Inflammatory macrophage treated with lipopolysaccharide for 4 hours (primary cell): ENCODE measurements at places on chromosomes 12 and 14.

GRCh38 chr14:91365552-91365951 lies 52.1 kb downstream of the CCDC88C start:
- DNase-seq, result no peak

DNA sequence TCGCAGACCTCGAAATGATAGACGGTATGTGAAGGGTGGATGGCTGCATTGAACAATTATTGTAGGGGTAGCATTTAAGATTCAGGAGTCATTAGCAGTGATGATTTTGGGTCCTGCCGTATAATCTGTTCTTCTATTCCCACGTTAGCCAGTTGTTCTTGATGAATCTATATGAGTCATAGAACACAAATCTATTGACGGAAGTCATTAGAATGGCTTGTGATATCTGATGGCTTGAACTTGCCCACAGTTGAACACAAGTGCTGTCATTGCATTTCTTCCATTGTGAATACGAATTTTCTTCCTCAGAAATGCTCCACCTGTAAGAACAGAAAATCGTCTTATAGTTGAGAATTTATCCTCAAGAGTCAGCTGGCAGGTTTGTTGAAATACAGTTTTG lies 1.9 kb downstream of the SRSF5 start:
- DNase-seq, result no peak

- DNase-seq, result no peak
These were observed 21.3 kb upstream of the TSPAN9 start for GRCh38 chr12:3055704-3056467.

DNA sequence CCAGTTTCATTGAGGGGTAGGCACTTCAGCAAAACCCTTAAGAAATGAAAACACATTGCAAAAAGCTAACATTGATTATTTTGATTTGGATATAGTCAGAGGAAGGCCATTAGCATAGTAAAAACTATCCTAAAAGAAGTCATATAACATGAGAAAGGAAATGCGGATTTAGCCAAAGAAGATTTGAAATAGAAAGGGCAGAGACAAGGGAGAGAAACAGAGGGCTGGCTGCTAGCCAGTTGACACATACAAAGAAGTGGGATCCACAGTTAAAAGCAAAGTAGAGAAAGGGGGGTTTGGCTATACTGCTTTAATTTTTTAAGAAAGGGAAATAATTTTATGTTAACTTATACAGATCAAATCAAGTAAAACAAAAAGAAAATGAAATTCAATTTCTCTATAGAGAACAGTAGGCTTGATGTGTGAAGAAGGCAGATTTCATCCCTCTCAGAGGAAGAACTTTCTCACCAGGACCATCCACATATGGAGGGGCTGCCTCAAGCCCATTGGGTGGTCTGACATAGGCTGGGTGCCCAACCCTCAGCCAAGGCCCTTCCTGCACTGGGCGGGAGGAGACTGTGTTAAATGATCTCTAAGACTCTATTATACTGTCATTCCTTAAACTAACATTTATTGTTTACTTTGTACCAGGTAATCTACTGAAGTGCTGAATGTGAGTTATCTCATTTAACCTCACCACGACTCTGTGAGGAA lies 420.3 kb downstream of the CCDC91 start:
- DNase-seq, result no peak

DNA sequence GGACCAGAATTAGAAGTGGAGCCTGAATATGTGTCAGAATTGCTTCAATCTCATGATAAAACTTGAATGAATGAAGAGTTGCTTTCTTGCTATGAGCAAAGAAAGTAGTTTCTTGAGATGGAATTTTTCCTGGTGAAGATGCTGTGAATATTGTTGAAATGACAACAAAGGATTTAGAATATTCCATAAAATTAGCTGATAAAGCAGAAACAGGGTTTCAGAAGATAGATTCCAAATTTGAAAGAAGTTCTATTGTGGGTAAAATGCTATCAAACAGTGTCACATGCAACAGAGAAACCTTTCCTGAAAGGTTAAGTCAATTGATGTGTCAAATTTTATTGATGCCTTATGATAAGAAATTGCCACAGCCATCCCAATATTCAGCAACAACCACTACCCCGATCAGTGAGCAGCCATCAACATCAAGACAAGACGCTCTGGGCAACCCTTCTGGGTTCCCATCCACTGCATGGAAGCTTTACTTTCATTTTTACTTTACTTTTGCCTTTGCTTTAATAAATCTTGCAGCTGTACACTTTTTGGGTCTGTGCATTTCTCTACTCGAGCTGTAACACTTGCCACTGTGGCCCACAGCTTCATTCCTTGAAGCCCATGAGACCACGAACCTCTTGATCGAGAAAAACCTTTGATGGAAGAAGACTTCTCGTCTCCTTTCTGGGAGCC lies 104.0 kb upstream of the SSTR1 start:
- DNase-seq, result no peak

GRCh38 chr12:716506-716905 lies 35.9 kb upstream of the WNK1 start:
- DNase-seq, result no peak

- DNase-seq, result no peak
These were observed 516.7 kb upstream of the TMEM132C start for GRCh38 chr12:127750076-127750840.

DNA sequence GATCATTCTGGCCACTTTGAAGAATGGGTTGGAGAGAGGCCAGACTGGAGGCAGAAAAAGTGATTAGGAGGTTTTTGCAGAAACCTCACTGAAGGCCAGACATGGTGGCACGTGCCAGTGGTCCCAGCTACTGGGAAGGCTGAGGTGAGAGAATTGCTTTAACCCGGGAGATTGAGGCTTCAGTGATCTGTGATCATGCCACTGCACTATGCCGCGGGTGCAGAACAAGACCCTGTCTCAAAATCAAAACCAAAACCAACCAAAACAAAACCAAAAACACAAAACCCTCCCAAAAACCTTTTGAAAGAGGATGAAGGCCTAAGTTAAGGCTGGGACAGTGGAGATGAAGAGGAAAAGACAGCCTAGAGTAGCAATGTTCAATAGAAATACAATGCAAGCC lies 15.2 kb upstream of the CFAP54 start:
- no peak for DNase-seq

- DNase-seq, result no peak
These were observed 28.3 kb upstream of the HIGD1C start for GRCh38 chr12:50924131-50924438.

- peak; percentile 74 for DNase-seq
These were observed 3.2 kb downstream of the MLXIP start for GRCh38 chr12:122081697-122082221.

GRCh38 chr12:118374909-118375308 lies 1.4 kb upstream of the SUDS3 start:
- no peak for DNase-seq

DNA sequence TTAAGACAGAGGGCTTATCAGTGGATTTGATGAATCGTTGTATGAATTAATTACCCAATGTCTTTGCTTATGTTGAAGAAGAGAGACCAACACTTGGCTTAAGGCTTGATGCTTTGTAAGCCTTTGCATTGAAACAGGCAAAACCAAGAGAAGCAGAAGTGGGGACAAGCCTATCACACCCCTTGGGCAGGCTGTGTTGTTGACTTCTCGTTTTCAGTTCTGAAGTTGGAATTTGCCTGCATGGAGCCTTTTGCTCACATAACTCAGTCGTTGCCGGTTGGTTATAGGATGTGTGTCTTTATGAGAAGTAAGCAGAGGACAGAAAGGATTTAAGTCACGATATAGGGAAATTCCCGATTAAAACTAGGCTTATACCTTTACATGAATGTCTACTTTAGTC lies 94.7 kb downstream of the CCDC92 start:
- DNase-seq, result peak; percentile 10

GRCh38 chr12:94621662-94622359 lies 28.5 kb downstream of the TMCC3 start:
- peak; percentile 88 for DNase-seq

GRCh38 chr14:32109676-32110547 lies 32.8 kb downstream of the ARHGAP5 start:
- no peak for DNase-seq

GRCh38 chr12:26823390-26823789 lies 9.6 kb downstream of the ITPR2 start:
- peak; percentile 20 for DNase-seq

DNA sequence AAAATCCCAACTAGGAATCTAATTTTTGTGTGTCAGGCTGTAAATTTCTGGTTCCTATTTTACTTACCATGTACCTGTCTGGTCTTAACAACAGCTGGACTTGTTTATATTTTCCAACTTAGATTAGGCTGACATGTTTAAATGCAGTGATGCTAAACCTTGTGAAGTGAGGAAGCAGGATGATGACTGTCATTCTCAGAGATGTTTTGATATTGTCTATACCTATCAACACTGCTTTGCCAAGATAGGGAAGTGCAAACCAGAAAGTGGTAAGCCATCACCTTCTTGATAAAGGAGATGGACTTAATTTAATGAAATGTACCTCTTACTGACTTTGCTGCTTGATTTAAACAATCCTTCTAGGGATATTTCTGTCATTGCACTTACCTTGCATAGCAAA lies 2.1 kb downstream of the BICD1 start:
- DNase-seq, result peak; percentile 3

- no peak for DNase-seq
These were observed 7.3 kb downstream of the GPR84 start for GRCh38 chr12:54356951-54357356.

DNA sequence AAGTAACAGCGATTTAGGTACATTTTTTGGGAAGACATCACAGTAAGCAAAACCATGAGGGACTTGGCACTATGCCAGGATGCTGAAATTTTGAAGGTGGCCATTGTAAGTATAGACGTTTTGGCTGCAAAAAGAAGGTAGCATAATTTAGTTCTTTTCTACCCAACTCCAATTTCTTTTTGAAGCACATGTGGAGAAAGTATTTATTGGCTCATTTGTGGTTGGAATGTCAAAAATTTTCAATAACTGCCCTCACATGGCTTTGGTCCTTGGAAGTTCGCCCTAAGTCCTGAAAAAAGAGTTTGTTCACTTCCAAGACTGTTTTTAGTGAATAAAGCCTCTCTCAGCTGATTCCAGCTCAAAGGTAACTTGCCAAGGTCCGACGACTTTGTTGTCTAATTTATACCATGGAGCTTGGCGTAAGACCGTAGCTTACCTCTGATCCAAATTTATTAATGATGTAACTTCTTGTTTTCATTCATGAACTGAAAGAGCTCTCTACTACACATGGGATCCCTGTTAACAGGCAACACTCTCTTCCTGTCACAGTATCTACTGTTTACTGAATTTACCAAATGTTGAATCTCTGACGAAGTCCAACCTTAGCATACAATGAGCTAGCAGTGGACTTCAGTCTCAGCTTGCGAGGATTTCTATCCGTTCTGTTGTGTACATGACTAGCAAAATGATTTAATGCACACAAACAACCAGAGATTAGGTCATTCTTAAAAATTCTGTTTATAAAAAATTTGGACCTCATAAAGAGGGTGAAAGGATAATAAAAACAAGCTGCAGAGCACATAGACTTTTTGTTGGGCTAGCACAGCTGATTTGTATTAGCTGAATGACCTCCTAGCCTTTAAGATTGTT lies 49.0 kb downstream of the MSRB3 start:
- no peak for DNase-seq

GRCh38 chr12:126747530-126748149 lies 1519.3 kb upstream of the TMEM132C start:
- DNase-seq, result peak; percentile 11

DNA sequence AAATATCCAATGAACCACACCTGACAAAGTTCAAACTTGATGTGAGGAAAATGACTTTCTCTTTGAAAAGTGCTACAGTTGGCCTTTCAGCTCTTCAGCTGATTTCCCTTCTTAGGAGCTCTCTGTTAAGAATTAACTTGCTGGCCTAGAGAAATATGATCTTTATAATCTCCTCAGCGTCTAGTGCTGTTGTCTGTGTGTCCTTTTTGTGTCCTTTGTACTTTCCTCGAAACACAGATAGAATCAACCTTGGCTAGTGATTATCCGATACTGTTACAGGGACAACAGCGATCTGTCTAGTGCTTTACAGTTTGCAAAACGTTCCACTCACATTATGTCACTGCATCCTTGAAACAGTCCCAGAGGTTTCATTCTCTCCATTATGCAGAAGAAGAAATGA lies 162.8 kb upstream of the RMST start:
- DNase-seq, result no peak

DNA sequence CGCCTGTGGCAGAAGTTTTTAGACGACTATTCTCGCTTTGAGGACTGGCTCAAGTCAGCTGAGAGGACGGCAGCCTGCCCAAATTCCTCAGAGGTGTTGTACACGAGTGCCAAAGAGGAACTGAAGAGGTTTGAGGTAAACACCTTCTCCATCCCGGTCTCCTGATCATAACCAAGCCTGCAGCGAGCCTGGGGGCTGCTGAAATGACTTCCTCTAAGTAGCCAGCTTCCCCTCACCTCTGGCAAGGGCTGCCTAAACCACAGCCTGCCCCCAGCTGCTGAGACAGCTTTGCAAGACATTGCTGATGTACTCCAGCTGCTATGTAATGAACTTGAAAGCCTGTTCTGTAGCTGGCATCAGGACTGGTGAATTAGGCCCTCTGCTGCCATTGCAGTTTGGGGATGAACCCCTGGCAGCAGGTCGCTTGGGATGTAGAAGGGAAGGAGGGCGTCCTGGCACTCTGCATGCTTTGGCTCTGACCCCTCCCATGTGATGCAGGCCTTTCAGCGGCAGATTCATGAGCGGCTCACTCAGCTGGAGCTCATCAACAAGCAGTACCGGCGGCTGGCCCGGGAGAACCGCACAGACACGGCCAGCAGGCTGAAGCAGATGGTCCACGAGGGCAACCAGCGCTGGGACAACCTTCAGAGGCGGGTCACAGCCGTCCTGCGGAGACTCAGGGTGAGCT lies 84.6 kb downstream of the ESR2 start:
- DNase-seq, result no peak

DNA sequence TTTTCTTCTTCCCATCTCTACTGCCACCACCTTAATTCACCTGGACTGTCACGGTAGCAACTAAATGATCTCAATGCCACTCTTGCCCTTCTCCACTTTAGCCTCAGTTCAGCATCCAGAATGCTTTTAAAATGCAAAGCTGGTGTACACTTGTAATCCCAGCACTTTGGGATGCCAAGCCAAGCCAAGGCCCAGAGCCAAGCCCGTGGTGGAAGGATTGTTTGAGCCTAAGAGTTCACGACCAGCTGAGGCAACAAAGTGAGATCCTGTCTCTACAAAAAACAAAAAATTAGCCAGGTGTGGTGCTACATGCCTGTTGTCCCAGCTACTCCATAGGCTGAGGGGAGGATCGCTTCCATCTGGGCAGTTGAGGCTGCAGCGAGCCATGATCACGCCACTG lies 5.9 kb downstream of the CIPC start:
- no peak for DNase-seq

GRCh38 chr12:109767991-109768900 lies 54.6 kb downstream of the FAM222A start:
- DNase-seq, result no peak
